ENCODE measurements at places on chromosomes 6 and 20. TPM values are rescaled to one million over a fixed set of nuclear protein-coding genes. Genes with fewer than 3 reads are reported as not detected.

The ITPA gene
- 65.4 TPM for total RNA-seq

The SERINC3 gene
- 64.0 TPM for total RNA-seq

The RNF39 gene
- not detected for total RNA-seq

The PLA2G7 gene
- not detected for total RNA-seq

The NFKBIL1 gene
- 12.9 TPM for total RNA-seq
